Activated CD4-positive, alpha-beta T cell treated with anti-CD3 and anti-CD28 coated beads, Interleukin-2, Interleukin-6, amounts not matched to agents 100 ng/mL and 50 ng/mL, durations not matched to agents 16 hours and 8 hours (primary cell): ENCODE measurements at places on chromosomes 5 and 9.

- no peak for DNase-seq
Measured at GRCh38 chr5:59357381-59357977, 536.0 kb downstream of the PDE4D start.

GRCh38 chr5:25006237-25006636 lies 361.5 kb upstream of the CDH10 start:
- no peak for DNase-seq

- DNase-seq, result no peak
Measured at GRCh38 chr9:111467778-111468367, 16.3 kb downstream of the ECPAS start.

DNA sequence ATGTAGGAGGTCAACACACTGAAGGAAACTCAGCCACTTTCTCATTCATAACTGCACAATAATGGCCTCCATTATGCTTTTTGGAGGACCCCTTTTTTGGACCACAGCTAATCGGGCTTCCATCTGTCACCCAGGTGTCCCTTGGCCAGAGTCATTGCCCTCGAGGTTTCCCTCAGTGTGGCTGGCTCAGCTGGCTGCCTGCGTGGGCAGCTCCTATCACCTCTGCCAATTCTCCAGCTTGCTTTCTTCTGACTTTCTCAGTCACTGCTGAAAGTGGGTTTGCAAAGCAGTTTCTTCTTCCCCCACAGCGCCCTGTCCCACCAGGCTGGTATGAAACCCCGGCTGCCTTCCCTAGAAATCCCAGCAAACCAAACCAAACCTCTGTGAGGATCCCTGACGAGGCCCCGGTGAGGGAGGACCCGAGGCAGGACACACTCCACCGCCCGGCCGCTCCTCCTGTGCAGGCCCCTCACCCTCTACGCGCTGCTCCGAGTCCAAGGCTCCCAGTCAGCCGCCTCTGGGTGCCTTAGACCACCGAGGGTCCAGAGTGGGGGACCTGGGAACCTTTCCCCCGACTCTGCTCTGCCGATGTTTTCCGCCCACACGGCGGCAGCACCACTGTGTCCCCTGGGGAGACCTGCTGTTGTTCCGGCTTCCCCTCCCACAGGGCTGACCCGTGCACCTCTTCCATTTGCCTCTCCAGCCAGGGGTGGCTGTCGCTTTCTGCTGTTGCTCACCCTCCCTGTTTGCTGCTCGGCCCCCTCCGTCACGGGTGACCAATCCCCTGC lies 109.5 kb downstream of the TENT4A start:
- no peak for DNase-seq

DNA sequence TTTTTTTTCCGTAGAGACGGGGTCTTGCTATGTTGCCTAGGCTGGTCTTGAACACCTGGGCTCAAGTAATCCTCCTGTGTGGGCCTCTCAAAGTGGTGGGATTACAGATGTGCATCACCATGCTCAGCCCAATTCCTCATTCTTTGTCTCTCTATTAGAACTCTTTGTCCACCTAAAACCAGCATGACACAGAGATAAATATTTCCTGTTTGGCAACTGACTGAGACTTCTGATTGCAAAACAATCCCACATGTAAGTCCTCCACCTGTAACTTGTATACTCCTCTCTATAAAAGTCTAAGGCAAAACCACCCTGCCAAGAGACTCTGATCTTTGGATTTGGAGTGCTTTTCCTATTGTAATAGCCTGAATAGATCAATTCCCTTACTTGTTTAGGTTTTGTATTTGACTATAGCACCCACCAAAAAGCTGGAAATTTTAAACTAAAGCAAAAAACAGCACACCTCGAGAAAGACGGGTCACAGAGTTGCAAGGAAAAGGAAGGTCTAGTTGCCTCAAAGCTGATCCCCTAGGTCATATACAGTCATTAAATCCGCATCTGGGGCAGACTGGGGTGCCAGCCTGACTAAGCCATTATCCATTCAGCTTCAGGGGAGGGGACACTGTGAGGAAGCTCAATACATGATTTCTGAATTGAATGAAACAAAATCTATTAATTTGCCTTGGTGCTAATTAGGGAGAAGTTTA lies 13.5 kb upstream of the KIF27 start:
- DNase-seq, result no peak

- DNase-seq, result no peak
Measured at GRCh38 chr5:175895215-175895614, 23.8 kb downstream of the CPLX2 start.

GRCh38 chr9:91150998-91151717 lies 210.6 kb downstream of the AUH start:
- peak; percentile 93 for DNase-seq

DNA sequence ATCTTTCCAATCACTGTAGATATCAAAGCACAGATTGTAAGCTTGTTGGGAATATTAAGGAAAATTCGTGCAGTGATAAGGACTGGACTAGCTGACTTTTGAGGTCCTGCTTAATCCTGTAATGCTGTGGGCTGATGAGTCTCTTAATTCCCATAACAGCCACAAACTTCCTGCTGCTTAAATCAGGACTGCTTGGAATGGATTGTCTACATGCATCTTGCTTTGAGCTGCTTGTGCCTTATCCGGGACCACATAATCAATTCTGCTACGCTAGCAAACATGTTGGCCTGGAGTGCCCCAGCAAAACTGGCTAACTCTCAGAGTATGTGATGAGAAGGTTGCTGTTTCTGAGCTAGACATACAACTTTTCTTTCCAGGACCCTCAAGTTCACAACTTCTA lies 79.6 kb downstream of the SNCAIP start:
- no peak for DNase-seq

GRCh38 chr9:103900466-103900865 lies 193.6 kb upstream of the SMC2 start:
- DNase-seq, result no peak

DNA sequence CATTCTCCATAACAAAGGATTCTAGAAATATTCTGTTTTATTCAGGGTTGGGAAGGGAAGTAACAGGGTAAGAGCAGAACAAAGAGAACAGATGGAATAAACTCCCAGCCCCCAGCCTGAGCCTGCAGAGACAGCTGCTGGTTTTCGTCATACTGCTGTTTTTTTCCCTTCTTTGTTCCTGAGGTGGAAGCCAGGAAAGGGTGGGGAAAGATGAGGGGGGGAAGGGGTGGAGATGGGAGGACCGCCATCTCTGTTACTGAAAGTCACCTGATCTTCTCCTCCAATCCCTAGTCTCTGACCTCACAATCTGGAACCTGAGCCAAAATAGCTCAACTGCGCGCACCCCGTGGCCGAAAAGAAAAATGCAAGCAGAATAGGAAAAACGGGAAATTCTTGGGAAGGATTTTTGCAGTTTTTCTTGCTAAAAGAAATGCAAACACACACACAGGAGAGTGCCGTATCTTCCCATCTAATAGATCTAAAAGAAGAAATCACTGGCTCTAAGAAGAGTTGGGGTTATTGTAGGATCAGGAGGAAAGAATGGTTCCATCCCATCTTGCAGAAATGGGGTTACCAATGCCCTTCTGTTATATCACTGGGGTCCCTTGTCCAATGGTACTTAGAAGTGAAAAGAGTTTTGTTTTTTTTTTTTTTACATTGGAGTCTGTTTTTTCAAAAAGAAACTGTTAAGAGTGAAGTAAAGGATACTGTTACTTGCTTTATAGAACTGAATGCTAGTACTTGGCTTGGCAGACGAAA lies 57.9 kb downstream of the DIAPH1 start:
- DNase-seq, result no peak

DNA sequence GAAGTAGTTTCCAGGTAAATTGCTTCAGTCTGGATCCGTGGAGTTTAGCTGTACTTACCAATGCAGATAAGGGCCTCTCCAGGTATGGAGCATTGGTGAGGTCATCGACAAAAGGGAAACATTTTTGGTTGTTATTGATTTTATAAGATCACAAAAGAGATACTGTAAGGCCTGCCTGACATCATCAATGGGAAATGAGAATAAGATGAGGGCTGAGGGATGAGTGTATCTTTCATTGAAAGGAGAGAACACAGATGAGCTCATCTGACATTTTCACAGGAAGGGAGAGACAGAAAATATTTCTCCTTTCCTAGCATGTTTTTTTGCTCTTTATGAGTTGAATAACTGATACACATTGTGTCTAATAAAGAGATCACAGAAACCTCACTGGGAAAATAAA lies 233.6 kb downstream of the SAXO1 start:
- DNase-seq, result no peak

GRCh38 chr9:16964228-16964627 lies 93.8 kb upstream of the BNC2 start:
- DNase-seq, result no peak

- DNase-seq, result no peak
Measured at GRCh38 chr9:85895685-85896084, 45.3 kb upstream of the NAA35 start.

- DNase-seq, result no peak
Measured at GRCh38 chr9:134966270-134966669, 48.6 kb upstream of the FCN1 start.

DNA sequence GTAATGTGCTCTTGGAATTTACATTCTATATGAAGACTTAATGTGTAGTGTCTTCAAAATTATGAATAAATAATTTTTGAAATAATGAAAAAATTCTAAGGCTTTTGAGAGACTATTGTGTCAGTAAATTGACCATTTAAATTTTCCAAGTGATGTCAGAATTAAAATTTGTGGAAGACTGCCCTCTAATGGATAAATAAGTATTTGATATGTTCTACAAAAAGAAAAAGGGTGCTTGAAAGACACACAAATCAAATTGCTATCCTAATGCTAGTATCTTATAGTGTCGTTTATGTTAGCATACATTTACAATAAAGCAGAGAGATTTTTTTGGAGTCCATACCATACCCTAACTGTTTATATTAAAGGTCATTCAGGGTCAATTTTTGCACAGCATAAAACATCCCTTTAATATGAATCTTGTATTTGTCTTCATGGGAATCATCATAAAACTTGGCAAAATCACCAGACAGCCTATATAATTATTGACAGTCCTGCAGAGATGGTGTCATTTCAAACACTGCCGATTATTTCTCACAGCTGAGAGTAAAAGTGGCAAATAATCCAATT lies 120.8 kb upstream of the SLC27A6 start:
- DNase-seq, result no peak

DNA sequence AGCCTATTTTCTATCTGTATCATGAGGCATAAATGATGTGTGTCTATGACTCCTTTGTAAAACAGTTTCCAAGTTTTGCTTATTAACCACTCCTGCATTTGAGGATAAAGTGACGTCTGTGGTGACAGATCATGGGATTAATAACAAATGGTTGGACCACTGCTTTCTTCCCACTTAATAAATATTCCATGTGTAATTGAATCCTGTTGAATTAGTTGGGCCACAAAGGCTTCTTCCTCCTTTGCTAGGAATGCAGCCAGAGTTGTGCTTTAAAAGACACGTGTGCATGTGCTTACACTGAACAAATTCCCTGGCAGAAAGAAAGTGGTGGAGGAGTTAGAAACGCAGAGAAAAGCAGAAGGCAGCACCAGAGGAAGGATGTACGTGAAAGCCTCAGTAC lies 150.2 kb downstream of the ACTBL2 start:
- DNase-seq, result no peak

GRCh38 chr5:116297296-116297814 lies 212.5 kb downstream of the COMMD10 start:
- no peak for DNase-seq

- DNase-seq, result no peak
Measured at GRCh38 chr5:73592551-73592950, 27.0 kb downstream of the UTP15 start.

GRCh38 chr9:1208157-1208556 lies 158.0 kb downstream of the DMRT2 start:
- no peak for DNase-seq

DNA sequence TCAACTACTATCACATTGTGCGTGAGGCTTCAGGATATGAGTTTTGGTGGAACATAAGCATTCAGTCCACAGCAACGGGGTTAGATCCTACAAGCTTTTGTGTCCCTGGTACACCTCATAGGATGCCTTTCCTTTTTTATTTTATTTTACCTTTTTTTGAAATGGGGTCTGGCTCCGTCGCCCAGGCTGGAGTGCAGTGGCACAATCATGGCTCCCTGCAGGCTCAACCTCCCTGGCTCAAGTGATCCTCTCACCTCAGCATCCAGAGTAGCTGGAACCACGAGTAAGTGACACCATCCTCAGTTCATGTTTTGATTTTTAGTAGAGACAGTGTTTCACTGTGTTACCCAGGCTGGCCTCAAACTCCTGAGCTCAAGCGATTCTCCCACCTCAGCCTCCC lies 86.0 kb upstream of the RAI14 start:
- no peak for DNase-seq

GRCh38 chr9:120914396-120914795 lies 12.2 kb downstream of the TRAF1 start:
- DNase-seq, result no peak

DNA sequence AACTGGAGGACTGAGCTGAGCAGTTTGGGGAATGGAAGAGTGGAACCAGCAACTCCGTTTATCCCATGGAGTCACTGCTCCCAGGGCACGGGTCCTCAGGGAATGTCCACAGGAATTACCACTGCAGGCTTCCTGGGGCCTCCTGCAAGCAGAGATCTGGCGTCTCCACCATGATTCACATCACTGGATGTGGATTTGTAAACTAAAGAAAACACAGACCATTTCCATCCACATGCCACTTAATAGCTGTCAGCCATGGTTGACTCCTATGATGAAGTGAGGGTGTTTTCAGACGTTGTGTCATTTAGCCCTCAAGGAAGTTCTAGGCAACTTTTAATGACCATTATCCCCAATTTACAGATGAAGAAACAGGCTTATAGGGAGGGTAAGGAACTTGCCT lies 30.2 kb downstream of the SNCAIP start:
- DNase-seq, result no peak

GRCh38 chr5:1899201-1899600 lies 16.5 kb upstream of the IRX4 start:
- DNase-seq, result no peak

DNA sequence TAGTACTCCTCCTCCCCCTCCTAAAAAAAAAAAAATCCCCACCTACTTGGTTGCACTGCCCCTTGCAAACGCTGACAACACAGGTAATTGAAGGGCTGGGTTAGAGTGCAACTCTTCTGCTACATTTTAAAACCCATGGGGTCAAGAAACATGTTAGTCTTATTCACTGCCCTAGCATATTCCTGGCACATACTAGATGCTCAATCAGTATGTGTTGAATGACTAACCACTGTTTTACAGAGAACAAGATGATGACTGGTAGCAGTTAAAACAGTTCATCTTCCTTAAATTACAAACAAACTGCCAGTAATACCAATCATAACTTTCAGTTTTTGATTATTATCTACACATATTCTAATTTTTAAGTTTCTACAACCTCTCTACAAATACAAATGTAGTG lies 124.4 kb downstream of the NFIB start:
- DNase-seq, result no peak

DNA sequence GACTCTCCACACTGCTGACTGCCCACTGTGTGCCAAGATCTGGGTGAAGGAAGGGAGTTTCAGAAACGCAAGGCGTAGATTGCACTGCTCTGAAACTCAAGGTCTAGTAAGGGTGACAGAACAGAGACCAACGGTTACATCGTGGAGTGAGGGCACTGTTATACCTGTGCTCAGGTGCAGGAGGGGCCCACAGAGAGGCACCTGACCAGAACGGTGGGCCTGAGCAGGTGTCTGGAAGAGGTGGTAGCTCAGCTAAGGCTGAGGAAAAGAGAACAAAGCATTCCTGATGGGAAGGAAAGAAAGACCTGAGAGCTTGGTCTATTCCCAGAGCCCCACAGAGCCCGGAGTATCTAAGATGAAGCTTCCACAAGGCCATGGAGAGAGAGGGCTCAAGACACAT lies 267.2 kb downstream of the MED10 start:
- DNase-seq, result no peak

GRCh38 chr9:107847978-107848964 lies 358.7 kb upstream of the KLF4 start:
- DNase-seq, result no peak

GRCh38 chr9:88017096-88017495 lies 42.8 kb upstream of the CDK20 start:
- no peak for DNase-seq

- no peak for DNase-seq
Measured at GRCh38 chr5:62082370-62082801, 223.6 kb upstream of the KIF2A start.
